Prostate gland (tissue), 2 donors: ENCODE measurements at places on chromosomes 6 and 20. TPM values are rescaled to one million over a fixed set of nuclear protein-coding genes. Genes with fewer than 3 reads are reported as not detected.

DNA sequence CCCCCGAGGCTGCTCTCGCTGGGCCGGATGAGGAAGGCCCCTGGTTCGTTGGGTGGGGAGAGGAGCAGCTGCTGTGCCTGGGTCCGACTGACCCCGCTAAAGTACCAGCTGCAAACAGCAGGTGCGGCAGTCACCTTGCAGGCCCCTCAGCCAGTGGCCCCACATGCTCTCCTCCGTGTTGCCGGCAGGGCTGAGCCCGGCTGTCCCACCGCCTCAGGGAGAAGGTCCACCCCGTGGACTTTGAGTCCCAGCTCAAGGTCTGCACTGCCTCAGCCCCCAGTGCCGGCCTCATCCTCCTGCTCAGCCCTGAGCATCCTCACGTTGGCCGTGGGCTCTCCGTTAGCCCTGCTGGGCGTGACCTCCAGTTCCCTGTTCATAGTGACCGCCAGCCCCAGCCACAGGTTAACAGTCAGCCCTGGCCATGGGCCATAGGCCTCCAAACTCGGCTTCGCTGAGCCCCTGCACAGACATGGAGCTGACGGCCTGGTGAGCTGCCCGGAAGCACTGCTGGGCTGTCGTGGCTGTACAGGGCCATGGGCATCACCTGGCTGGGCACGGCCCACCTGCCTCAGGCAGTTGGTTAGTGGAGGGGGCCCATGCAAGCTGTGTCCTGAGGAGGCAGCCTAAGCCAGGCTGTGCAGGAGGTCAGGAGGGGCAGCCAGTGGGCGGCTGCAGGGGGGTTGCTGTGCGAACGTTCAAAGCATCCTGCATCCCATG is 3.1 kb downstream of the SRMS start:
- H3K36me3 ChIP-seq, result no peaks in the 10 kb centered on the region
- no peak overlapping the region for H3K27ac ChIP-seq
- H3K27me3 ChIP-seq, result no peaks in the 10 kb centered on the region
- no peak overlapping the region for H3K4me3 ChIP-seq

The LHFPL5 gene
- total RNA-seq, result not detected

DNA sequence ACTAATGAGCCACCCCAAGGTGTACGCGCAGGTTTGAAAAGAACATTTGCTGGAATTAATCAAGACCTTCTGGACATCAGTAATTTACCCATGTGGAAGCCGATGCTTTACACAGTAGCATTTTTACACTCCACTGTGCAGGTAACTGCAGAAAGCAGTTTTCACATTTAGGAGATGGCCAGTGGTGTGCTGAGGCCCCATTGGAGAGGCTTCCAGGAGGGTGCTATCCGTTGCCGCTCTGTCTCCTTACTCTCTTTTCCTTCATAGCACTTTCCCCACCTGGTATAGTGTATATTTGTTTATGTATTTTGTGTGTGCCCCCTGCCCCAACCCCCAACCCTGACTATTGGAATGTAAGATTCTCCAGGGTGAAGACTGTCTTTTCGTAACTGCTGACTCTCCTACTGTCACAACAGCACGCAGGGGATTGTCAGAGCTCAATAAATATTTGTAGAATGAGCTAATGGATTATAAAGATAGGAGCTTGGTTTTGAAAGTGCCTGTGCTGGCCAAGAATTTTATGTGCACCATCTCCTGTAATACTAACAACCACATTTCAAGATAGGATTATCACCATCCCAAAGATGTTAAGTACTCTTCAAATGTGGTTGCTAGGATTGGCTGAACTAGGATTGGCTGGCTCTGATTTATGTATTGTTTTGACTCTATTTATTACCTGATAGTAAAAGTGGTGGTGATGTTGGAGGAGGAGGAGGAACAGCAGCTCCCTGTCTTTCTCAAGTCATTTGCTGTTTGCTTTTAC is 74.0 kb upstream of the GLP1R start:
- H3K27ac ChIP-seq, result no peak overlapping the region
- no peaks in the 10 kb centered on the region for H3K4me1 ChIP-seq
- H3K4me3 ChIP-seq, result no peak overlapping the region
- no peaks in the 10 kb centered on the region for H3K27me3 ChIP-seq

GRCh38 chr6:37177935-37178517 is 8.1 kb downstream of the PIM1 start:
- no peak overlapping the region for H3K4me3 ChIP-seq
- peaks cover 9% of the 10 kb centered on the region for H3K36me3 ChIP-seq
- no peak overlapping the region for H3K27ac ChIP-seq

The POLR1C gene
- total RNA-seq, result 24.4 TPM

The SLC24A3 gene
- total RNA-seq, result 4.6 TPM

The NRM gene
- 7.3 TPM for total RNA-seq

DNA sequence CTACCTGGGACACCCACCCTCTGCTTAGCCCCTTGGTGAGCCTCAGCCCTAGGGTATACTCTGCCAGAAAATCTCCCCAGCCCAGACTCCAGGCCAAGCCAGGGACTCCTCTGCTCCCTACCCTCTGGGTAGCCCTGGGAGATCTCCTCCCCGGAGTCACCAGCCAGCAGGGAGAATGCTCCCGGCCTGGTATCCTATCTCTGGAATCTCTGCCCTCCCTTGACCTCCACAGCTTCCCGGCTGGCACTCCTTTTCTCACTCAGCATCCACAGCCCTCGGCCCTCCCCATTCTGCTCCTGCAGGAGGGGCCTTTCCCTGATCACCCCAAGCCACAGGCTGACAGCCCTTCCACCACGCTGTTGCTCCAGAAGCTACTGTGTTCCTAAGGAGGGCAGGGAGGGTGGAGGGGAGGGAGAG is 22.6 kb downstream of the NOL4L start:
- H3K36me3 ChIP-seq, result no peaks in the 10 kb centered on the region
- no peak for DNase-seq
- H3K4me3 ChIP-seq, result no peak overlapping the region

GRCh38 chr20:3795511-3796468 is at the start of gene CDC25B:
TSS of gene CDC25B (plus strand) at chr20:3796310. CDS start at chr20:3796532, 222 bp downstream.
- H3K4me1 ChIP-seq, result no peaks in the 10 kb centered on the region
- H3K4me3 ChIP-seq, result peak within 1 kb of the TSS; percentile 66
- H3K27me3 ChIP-seq, result no peaks in the 10 kb centered on the region
- peak within 1 kb of the TSS; percentile 96 for H3K27ac ChIP-seq
- no peaks in the 10 kb centered on the region for H3K36me3 ChIP-seq
- DNase-seq, result peak; percentile 90

The COL19A1 gene
- 0.45 TPM for total RNA-seq

GRCh38 chr6:51817832-51818231 is 269.6 kb downstream of the PKHD1 start:
- H3K27me3 ChIP-seq, result no peaks in the 10 kb centered on the region
- H3K27ac ChIP-seq, result no peak overlapping the region
- H3K36me3 ChIP-seq, result no peaks in the 10 kb centered on the region
- DNase-seq, result no peak

DNA sequence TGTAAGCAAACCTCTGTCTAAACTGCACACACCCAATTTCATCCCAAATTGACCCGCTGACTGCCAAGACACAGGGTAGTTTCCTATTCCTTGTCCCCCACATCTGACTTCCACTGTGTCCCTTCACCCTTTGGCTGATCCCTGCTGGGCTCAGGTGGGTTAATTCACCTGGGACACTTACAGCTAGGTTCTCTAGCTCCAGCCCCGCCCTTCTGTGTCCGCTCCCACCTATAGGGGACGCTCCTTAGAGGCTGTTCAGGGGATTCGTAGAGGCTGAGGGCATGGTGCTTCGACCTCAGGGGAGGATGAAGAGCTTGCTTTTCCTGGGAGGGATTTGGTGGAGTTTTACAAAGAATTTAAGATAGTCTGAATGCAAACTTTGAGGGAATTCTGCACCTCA is 4.0 kb upstream of the CD93 start:
- no peaks in the 10 kb centered on the region for H3K4me1 ChIP-seq
- no peak overlapping the region for H3K27ac ChIP-seq
- H3K27me3 ChIP-seq, result no peaks in the 10 kb centered on the region

The NRSN1 gene
- total RNA-seq, result not detected

The HIVEP1 gene
- total RNA-seq, result 35.2 TPM

DNA sequence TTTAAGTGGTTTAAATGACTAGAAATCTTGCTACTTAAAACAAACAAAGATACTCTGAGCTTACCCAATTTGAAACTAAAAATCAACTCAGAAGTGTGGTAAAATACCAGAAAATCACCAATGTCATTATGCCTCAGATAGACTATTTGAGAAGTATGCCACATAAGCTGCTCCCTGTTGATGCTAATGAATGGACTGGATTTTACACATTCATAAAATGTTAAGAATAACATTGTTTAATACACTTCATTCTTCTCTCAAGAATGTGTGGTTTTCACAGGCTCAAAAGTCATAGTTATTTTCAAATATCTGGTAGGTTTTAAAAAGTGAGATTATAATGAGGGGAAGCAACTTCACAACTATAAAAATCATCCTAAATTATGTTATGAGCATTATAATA is 170.6 kb downstream of the TASP1 start:
- no peak overlapping the region for H3K27ac ChIP-seq
- no peaks in the 10 kb centered on the region for H3K27me3 ChIP-seq
- no peak for DNase-seq

DNA sequence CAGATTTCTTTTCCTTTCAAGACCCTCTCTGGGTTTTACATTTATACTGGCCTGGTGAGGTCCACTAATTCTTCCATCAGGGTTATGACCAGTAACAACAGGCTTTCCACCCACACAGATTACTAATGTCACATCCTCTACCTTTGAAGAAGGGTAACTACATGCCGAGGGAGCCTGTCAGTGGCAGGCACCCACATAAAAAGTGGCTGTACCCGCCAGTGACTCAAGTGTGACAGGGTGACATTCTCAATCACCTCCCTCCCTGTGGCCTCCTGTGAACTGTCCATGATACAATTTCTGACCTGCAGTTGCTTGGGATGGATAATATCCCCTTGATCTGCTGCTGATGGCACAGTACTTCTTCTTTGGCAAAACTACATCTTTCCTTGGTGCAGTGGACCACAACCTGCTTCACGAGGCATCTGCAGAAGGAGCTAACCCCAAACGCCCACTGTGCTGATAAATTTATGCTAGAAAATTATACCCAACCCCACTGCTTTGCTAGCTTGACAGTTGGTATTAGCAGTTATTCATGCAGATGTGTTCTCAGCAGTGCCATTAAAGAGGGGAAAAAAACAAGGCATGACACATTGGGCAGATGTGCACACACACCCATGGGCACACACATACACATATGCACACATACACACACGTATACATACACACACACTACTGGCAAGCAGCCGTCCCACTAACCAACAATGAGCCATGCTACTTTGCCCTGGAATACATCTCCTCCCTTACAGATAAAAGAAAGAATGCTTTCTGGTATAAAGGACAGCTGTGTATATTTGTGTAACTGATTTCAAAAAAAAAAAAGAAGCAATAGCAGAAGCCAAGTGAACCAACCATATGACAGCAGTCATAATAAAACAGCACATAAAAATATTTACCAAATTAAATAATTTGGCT is 20.8 kb downstream of the GFOD1 start:
- DNase-seq, result no peak
- H3K27ac ChIP-seq, result no peak overlapping the region
- H3K36me3 ChIP-seq, result no peaks in the 10 kb centered on the region
- no peaks in the 10 kb centered on the region for H3K27me3 ChIP-seq
- no peak overlapping the region for H3K4me3 ChIP-seq
- H3K4me1 ChIP-seq, result no peaks in the 10 kb centered on the region

- H3K4me1 ChIP-seq, result no peaks in the 10 kb centered on the region
- no peaks in the 10 kb centered on the region for H3K27me3 ChIP-seq
- H3K4me3 ChIP-seq, result no peak overlapping the region
Observed at GRCh38 chr6:132089173-132089572, 138.0 kb upstream of the CCN2 start.

GRCh38 chr20:14093652-14094051 is 98.3 kb downstream of the MACROD2 start:
- DNase-seq, result peak; percentile 15
- H3K4me3 ChIP-seq, result no peak overlapping the region
- no peak overlapping the region for H3K27ac ChIP-seq
- no peaks in the 10 kb centered on the region for H3K27me3 ChIP-seq
- no peaks in the 10 kb centered on the region for H3K36me3 ChIP-seq
- no peaks in the 10 kb centered on the region for H3K4me1 ChIP-seq

The CST5 gene
- total RNA-seq, result not detected

DNA sequence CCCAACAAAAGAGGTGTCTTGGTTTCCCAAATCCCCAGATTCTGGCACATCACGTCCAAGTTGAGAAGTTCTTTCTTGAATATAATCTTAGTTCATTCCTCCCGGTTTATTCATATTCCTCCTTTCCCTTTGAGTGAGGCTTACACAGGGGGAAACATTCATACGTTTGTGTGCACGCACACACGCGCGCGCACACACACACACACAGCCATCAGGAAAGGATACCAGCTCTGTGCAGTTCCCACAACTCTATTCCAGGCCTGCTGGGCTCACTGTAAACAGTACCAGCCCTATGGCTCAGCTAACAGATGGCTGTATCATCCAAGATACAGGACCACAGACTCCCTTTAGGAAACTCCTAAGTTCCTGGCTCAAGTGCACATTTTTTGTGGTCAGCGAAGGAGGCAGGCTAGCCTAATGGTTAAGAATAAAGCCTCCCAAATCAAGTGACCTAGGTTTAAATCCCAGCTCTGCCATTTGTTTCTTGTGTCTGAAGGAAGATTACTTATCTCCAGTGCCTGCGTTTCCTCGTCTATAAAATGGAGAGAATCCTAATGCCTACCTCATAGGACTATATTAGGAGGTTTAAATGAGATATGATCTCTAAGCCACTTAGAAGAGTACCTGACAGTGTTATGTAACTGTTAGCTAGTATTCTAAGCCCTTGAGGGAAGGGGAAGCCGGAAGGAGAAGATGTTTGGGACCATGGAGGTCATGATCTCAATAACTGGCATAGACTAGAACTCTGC is 3.7 kb upstream of the TAF8 start:
- no peaks in the 10 kb centered on the region for H3K27me3 ChIP-seq
- H3K27ac ChIP-seq, result peak overlapping the region; percentile 92
- H3K4me3 ChIP-seq, result peak overlapping the region; percentile 72
- DNase-seq, result peak; percentile 14
- peaks cover 40% of the 10 kb centered on the region for H3K4me1 ChIP-seq

- H3K4me3 ChIP-seq, result no peak overlapping the region
- H3K27me3 ChIP-seq, result no peaks in the 10 kb centered on the region
- H3K4me1 ChIP-seq, result no peaks in the 10 kb centered on the region
- no peaks in the 10 kb centered on the region for H3K36me3 ChIP-seq
- H3K27ac ChIP-seq, result no peak overlapping the region
- DNase-seq, result peak; percentile 24
Observed at GRCh38 chr6:79170959-79171358, 63.5 kb downstream of the HMGN3 start.
